ENCODE measurements at places on chromosomes 2 and 18.

DNA sequence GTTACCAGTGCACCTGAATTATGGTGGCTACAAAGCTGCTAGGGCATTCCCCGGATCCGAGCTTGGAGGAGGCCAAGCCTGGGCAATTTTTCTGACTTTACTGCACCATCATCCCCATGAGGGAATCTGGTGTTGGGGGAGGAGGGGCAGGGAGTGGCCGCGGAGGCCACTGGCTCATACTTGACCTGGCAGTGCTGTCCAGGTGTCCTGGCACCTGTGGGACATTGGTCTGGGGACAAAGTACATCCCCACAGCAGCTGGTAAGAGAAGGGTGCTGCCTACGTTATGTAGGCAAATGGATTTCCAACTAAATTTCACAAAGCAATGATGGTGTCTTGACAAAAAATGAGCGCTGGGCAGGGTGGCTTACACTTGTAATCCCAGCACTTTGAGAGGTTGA lies 48.3 kb downstream of the KLHL29 start:
- DNase-seq, result no peak

DNA sequence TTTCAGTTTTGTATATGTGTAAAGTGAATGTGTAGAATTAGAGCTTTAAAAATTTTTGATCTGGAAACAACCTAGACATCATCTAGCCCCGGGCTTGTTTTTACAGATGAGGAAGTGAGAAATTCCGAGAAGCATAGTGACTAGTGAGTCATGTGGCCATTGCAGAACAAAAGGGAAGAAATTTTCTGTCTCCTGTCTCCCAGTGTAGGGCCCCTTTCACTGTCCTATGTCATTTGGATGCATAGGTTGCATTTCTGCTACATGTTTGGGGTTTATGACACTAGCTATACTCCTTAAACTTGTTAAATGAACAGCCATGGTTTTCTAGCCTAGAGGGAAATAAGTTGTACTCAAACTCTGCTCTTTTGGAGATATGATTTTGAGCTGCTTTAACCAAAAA lies 84.6 kb downstream of the PLCL1 start:
- no peak for DNase-seq

GRCh38 chr2:134207589-134208209 lies 46.2 kb upstream of the MGAT5 start:
- DNase-seq, result peak; percentile 6

- no peak for DNase-seq
Observed at GRCh38 chr2:44560352-44560751, 198.6 kb downstream of the CAMKMT start.

DNA sequence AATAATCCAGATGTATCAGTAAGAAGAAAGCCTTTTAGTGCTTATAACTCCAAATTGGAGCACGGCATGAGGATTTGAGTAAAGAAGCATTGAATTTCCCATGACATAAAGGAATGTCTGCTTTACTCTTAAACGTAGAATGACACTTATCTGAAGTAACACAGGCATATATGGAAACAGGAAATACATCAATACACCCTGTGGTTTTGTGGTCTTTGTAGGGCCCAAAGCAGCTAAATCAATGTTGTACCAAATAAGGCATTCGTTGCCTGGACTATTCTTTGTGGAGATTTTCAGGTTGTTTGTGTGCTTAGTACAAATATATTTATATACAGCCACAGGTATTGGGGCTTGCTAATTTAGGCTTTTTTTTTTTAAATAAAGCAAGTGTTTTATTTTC lies 660.5 kb downstream of the LRRTM4 start:
- DNase-seq, result no peak

- no peak for DNase-seq
Observed at GRCh38 chr18:63099091-63099840, 220.3 kb downstream of the BCL2 start.

DNA sequence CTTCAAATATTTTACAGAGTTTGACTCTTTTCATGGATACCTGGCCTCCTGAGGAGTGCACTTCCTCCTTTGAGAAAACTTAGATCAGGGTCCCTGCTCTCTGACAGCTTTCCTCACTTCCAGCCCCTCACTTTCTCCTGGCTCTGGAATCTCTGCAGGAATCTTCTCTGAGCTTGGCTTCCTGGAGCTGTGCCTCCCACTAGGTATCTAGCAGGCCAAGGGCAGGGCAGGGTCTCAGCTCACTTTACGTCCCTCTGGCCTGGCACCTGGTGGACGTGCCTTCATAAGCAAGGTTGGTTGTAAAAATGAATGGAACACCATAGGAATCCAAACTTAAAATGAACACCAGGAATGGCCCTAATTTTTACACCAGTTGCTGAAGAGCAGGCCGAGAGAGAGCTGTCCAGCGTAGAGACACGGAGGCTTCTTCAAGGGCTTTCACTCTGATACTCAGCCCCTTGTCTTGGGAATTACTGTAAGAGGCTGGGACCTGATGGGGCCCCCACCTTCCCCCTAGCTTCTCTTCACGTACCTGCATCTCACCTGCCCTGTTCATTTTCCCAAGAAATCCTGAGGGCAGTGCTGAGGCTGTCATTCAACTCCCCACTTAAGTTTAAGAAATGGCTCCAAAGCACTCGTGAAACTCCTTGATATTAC lies 426.9 kb upstream of the ID2 start:
- no peak for DNase-seq

DNA sequence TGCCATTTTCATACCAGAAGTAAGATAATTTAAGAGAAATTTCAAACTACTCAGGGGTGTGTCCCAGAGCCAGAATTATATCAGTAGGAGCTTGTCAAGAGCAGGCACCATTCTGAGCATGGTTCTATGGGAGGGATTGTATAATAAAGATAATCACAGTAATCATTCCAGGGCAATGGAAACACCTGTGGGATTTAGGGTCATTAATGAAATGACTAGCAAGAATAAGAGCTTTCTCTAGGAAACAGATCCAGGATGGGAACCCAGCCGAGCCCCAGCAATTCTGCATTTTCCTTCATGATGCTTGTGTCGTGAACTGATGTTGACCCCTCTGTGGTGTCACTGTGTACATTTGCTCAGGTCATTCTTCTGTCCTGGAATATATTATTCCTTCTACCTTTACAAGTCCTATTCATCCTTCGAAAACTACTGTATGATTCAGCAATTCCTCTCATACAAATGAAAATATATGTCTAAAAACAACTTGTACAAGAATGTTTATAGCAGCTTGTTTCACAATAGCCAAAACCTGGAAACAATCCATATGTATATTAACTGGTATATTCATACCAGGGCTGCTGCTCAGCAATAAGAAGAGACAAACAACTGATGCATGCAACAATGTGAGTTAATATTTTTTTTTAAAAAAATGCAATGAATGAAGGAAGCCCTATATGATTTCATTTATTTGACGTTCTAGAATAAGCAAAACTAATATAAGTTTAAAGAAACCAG lies 687.8 kb upstream of the KLHL29 start:
- no peak for DNase-seq

- DNase-seq, result no peak
Observed at GRCh38 chr2:158046121-158046880, 55.4 kb upstream of the UPP2 start.

- no peak for DNase-seq
Observed at GRCh38 chr2:80469428-80469827, 164.9 kb upstream of the LRRTM1 start.

- no peak for DNase-seq
Observed at GRCh38 chr2:14125624-14126293, 506.8 kb upstream of the LRATD1 start.
